HuH-7 (cell line): ENCODE measurements at places on chromosomes 7 and 10.

- DNase-seq, result no peak
These were observed 457 bp downstream of the NSUN5 start for GRCh38 chr7:73308074-73308664.

- DNase-seq, result no peak
These were observed 28.0 kb downstream of the RBM17 start for GRCh38 chr10:6116806-6117205.

- DNase-seq, result no peak
These were observed 33.2 kb downstream of the ACBD5 start for GRCh38 chr10:27207350-27207749.

- peak; percentile 3 for DNase-seq
These were observed 485.1 kb downstream of the SEMA3D start for GRCh38 chr7:84701524-84702306.

DNA sequence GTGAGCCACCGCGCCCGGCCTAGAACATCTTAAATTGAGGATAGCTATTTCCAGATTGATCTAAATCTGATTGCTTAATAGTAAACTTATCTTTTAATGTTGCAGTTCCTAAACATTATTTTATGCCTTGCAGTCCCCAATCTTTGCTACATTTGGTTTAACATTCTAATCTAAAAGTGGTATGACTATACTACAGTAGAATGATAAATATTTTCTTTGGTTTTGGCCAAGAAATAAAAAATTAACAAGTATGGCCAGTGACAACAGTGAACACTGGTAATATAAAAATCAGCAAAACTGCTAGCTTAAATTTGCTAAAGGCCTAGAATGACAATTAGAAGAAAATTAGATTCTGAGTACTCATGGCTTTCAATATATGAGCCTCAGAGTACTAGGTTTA is 73.5 kb downstream of the CDK6 start:
- no peak for DNase-seq

DNA sequence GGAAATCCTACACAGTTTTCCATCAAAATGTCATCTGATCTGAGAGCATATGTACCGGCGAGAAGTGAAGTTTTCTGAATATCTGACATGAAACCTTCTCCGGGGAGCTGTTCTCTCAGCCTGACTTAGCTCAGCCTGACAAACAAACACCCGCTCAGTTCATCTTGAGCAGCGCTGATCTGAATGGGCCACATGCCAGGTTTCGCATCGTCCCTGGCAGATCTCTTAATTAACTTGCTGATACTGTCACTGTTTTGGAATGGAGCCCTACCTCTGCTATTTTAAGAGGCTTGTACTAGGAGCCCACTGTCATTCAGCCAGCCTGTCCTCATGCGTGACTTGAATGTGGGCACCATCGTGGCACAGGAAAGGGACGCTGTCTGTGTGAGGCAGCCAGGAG is 109.2 kb downstream of the STRA8 start:
- DNase-seq, result no peak

- no peak for DNase-seq
These were observed 238.9 kb downstream of the CAMK1D start for GRCh38 chr10:12588091-12588860.

DNA sequence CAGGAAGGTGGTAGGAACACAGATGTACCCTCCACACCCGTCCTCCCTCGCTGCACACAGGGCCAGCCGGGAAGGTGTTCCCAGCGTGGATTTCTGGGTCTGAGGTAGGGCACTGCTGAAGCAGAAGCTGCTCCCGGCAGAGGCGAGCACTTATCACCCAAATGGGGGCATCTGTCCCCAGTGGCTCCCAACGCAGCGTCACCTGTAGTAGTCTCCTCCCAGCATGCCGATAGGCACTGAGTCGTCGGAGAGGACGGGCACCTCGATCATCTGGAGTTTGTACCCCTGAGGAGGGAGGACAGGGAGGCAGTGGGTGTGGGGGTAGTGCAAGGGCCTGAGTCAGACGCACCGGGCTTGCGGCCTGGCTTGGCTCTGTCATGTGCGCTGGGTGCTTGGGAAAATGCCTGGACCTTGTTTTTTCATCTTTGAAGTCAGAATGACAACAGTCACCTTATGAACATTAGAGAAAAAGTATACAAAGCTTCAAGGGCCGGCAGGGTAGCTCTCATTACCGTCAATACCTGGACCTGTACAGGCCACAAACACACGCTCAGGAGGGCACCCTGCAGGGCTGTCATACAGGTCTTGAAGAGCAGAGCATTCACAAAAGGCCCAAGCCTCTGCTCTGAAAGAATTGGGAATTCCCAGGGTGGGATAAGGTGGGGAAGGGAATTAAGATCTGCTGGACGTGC is 3.1 kb upstream of the PYROXD2 start:
- DNase-seq, result no peak

GRCh38 chr7:158774952-158775351 is 54.4 kb downstream of the ESYT2 start:
- DNase-seq, result no peak

DNA sequence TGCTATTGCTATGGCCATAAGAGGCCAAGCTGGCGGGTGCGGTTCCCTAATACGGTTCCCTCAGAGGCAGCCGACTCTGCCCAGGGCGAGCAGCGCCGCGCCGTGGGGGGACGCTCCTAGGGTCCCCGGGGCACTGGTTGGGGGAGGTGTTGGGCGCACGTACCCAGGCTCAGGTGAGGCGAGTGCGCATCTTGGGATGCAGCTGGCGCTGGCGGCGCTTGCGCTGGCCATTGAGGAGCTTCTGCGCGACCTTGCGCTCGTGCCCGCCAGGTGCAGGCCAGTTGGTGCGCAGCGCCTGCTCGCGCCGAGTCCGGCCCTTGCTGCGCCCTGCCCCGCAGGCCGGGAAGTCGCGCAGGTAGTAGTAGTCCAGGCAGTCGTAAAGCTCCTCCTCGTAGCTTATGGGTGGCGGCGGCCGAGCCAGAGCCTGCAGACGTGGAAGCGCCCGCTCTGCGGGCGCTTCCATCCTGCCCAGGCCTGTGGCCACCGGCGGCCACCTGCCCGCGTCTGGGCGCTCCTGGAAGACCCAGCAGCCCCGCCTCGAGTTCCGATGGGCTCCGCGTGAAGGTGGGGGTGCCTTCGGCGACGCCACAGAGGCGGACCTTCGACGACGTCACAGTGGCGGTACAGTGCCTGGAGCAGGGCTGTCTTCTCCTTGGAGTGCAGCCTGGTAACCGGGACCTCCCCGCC is at the start of gene NUPR2:
Gene NUPR2, minus strand, starts transcription at position 566 of the 687 bp plus-strand sequence. Its CDS starts 103 bp downstream, at position 463.
- DNase-seq, result no peak

DNA sequence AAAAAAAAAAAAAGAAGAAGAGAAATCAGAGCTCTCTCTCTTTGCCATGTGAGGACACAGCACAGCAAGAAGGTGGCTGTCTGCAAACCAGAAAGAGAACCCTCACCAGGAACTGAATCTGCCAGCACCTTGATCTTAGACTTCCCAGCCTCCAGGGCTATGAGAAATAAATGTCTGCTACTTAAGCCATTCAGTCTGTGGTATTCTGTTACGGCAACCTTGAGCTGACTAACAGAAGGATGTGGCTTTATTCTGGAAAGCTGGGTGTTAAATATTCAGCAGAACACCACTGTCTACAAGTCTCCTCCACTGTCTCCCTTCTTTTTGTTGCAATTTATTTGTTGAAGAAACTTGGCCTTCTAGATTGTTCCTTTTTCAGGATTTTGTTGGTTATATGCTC is 5.0 kb downstream of the COL26A1 start:
- no peak for DNase-seq

DNA sequence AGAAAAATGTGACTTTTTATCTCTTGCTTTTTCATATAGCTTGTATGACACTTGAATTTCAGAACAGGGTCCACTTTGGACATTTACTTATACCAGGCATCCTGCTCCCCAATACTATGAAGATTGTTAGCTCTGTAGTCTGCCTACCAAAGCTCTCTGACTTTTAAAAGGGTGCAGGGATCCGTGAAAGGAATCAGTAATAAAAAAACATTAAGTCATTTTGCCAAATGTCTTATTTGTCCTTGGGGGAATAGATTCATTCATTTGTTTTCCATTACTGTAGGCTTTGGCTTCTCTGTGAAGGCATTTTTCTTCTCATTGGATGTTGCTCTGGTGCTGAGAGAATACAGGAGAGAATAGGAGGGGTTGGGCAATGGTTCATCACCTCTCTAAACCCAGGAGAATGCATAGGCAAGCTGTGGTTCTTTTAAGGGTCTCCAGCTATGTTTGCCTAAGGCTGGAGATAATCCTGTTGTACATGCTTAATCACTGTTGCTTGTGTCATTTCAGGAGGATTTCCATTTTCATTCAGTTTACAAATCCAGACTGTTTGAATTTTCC is 103.5 kb downstream of the SRI start:
- DNase-seq, result no peak

DNA sequence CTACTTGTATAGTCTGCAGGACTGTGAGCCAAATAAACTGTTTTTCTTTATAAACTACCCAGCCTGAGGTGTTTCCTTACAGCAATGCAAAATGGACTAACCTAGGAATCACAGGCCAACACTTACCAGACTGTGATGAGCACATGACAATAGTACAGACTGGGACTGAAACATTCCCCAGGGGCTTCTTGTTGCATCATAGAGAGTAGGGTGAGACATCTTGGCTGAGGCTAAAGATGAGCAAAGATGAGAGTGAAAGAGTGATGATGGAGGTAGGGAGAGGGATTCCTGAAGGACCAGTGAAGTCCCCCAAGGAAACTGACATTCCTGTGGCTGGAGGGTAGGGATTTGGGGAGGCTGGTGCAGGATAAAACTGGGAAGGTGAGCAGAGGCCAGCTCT is 194.4 kb downstream of the TPST1 start:
- DNase-seq, result no peak

GRCh38 chr7:48782511-48782910 is 141.8 kb upstream of the CDC14C start:
- DNase-seq, result no peak

GRCh38 chr10:45580371-45581215 is 92.0 kb downstream of the ZFAND4 start:
- DNase-seq, result no peak

- no peak for DNase-seq
These were observed 8.3 kb upstream of the ATP6V0E2 start for GRCh38 chr7:149865437-149865836.

GRCh38 chr10:7672341-7673134 is 5.8 kb upstream of the ITIH5 start:
- DNase-seq, result no peak

DNA sequence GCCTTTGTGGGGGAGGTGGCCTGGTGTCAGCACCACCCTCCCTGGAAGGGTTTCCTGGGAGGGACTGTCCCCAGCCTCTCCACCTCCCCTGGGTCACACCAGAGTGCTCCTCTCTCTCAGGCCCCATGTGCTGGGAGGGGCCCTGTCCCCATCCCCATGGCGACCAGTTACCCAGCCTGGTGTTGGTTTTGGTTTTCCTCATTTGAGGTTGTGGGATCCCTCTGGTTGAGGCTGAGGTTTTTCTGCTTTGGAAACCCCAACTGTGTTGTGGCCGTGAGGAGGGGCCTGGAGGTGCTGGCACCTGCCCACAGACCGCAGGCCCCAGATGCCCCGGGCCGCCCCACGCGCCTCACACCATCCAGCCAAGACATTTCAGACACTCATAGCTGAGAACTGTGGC is 106.3 kb downstream of the GRK5 start:
- DNase-seq, result no peak

GRCh38 chr10:387909-388660 is 252.8 kb downstream of the ZMYND11 start:
- DNase-seq, result peak; percentile 32

DNA sequence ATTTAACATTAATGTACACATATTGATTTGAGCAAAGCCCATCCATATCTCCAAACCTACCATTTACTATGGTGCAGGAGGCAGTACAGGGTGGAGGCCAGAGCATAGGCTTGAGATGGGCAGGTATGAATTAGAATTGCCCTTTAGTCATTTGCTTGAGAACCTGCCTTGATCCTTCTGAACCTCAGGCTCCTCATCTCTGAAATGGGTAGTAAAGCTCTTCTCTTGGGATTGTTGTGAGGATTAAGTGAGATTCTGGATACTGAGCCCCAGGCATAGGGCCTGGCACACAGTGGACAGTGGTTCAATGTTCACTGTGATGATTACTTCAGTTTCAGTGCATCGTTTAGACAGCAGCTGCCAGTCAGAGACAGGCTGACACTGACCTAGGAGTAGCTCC is 5.0 kb upstream of the ATXN7L1 start:
- DNase-seq, result no peak

DNA sequence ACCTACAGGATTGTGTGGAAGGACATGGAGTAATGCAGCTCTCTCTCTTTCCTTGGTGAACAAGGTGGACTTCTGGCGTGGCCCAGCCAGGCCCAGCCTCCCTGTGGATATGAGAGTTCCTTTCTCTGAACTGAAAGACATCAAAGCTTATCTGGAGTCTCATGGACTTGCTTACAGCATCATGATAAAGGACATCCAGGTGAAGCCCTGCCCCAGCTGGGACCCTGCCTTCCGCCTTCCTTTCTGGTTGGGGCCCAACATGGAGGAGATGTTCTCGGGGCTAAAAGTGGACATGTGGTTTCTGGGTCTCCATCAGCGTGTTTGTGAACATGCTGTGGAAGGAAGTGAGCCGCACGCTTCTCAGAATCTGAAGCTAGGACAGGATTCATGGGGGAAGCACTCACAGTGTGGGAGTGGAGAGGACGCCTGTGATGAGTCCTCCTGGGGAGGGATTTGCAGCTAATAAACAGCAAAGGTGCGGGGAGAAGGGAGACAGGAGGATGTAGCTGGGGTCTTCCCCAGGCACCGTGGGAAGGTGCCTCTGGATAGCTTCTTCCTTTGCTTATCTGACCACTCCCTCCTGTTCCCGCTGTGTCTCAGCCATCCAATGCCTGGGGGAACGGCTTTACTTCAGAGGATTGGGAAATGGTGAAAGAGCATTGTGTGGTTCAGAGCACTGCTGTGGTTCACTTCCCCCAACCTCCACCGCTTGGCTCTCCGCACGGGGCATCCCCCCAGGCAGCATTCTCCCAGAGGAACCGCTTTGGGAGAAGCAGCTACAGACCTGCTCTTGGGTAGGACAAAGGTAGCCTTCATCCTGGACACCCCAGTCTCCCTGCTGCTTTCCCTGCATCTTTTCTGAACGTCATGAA is 5.5 kb downstream of the CPA5 start:
- DNase-seq, result no peak

DNA sequence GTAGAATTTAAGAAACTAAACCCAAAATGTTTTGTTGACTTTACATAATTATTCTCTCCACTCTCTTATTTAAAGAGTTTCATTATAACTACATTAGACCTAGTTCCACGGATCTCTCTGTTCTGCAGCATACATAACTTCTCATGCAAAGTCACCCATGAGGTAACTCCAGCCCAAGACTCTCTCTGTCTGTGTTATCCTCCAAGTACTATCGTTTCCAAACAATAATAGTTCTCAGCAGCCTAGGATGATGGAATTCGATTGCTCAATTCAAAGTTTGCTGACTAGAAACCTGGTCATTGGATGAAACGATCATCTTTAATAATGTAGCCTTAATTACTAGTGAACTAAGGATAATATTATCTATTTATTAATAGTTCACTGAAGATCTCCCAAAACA is 203.1 kb upstream of the PTN start:
- no peak for DNase-seq

DNA sequence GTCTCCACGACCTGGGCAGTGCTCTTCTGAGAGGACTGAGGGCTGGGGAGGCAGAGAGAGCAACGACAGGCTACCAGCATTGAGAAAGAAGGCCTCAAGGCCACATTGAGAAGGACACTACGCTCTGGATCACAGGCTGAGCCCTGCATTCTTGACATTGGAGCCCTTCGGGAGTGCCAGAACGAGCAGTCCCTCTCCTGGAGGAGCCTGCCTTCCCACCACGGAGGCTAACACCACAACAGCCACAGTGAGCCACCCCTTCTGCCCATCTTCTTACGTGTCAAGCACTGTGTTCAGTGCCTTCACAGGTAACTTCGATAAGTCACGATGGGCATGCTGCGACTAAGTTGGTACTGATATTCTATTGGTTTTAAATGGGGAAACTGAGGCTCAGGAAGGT is 267.8 kb downstream of the RPS24 start:
- no peak for DNase-seq
